Activated T-cell treated with anti-CD3 and anti-CD28 coated beads, Interleukin-2, amount 50 U/mL, for 72 hours (primary cell): ENCODE measurements at places on chromosomes 12 and 14.

DNA sequence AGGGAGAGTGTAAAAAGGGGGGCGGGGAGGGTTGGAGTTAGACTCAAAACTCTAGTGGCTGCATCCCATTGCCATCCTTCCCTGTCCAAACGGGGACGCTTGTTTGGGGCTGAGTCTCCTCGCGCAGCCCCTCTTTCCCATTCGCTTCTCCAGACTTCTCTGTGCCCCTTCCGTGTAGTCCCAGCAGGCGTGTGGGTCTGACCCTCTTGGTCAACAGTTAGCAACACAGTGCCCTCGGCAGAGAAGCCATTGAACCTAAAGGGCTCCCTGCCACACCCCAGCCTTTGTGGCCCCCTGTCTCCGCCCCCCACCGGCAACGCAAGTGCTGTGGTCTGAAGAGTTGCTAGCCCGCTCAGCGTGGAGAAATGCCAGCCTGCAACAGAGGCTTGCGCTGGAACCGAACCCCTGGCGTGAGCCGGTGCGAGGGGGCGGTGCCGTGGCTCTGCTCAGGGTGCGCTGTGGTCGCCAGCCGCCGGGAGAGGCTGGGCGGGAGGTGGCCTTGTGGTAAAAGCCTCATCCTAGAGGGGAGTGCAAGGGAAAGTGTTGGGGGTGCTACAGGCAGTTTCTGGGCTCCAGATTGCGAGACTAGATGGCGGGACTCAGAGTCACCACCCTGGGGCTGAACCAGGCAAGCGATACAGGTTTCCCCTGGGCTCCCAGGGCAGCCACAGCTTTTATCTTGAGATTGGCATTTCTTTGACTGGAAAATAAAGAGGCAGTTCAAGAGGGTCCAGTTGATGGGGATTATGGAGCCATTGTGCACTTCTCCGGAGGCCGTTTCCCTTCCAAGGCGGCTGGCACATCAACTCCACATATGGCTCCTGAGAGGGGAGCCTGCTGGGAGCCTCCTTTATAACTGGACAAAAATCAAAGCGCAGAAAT is 2.1 kb downstream of the PLXNC1 start:
- DNase-seq = peak; percentile 53

DNA sequence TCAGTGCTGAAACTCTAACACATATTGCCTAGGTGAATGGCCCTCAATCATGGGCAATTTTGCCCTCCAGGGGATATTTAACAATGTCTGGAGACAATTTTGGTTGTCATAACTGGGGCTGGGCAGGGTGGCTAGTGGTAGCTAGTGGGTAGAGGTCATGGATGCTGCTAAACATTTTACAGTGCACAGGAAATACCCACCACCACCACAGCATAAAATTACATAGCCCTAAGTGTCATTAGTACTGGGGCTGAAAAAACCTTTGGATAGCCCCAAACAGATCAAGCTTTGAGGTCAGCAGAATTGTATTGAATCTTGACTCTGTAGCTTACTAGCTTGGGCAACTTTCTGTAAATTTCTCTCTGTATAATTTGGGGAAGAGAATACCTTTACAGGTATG is 758.0 kb downstream of the BCL11B start:
- no peak for DNase-seq

- DNase-seq = no peak
Measured at GRCh38 chr12:132253698-132254480, 75.5 kb downstream of the GALNT9 start.

DNA sequence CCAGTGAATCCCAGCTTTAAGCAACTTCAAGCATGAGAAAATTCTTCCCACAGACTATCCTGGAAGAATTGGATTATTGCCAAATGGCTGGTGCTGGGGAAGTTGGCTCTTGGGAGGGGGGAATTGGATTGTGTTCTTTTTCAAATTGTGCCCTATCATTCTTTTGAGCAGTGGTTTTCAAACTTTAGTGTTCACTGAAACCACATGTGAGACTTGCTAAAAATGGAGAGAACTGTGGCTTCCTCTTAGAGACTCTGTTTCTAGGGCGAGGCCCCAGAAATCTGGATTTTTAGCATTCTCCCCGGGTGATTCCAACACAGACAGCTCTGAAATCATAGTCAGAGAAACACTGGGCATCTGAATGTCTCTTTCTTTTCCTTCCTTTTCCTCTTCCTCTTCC is 14.3 kb upstream of the OTUB2 start:
- DNase-seq = no peak

GRCh38 chr12:43072431-43072830 is 479.6 kb downstream of the ADAMTS20 start:
- no peak for DNase-seq

DNA sequence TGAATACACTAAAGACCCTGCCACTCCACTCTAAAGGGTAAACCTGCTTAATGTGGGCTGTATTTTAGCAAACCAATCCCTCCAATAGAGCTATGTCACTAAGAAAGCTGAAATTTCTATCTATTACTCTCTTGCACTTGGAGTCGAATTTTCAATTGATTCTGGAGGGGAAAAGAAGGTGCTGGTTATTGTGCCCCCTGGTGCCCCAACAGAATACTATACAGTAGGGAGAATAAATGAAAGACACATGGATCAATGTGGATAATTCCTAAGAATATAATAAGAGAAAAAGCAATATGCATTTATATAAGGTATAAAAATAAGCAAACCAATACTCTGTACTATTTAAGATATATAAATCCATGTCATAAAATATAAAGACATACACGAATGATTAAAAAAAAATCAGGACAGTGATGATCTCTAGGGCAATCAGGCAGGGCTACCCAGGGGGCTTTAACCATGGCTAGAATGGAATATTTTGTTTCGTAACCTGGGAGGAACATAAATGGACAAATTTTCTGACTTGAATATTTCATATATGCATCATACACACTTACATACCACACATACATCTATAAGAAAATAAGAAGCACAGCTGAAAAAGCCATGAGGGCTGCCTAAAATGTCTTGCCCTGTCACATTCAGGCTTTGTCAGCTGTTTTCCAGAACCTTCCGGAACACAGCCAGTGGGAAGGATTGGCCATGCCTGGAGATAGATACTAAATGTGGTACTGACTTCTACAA is 54.4 kb downstream of the EFCAB11 start:
- peak; percentile 3 for DNase-seq

DNA sequence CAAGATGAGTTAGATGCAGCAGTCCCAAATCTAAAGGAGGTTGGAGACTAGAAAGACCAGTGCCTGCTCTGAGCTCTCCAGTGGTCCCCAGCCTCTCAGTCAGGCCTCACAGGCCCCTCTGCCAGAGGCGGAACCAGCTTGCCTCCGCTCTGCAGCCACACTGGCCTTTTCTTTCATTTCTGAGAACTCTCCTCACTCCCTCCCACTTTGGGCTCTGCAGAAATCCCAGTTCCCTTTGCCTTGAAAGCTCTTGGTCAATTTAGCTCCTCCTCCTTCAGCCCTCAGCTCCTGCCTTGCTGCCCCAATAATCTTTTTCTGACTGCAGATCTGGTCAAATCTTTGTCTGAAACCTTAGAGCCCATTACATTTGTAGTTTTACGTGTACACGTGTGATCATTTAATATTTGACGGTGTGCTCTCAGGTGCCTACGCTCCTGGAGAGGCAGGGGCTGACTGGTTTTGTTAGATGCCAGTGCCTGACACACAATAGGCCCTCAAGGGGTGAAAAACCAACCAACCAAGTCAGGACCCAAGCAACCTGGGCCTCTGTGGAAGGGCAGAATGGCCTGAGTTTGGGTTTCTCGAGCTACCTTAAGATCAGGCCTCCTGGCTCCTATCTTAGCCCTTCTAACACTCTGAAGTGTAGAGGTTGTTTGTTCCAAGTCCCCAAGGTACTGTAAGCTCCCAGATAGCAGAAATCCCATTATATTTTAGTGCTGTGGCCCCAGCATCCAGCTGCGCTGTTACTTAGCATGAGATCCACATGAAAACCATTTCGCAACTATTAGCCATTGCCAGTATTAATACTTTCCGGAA is 1.1 kb upstream of the NUDT4 start:
- DNase-seq = no peak

DNA sequence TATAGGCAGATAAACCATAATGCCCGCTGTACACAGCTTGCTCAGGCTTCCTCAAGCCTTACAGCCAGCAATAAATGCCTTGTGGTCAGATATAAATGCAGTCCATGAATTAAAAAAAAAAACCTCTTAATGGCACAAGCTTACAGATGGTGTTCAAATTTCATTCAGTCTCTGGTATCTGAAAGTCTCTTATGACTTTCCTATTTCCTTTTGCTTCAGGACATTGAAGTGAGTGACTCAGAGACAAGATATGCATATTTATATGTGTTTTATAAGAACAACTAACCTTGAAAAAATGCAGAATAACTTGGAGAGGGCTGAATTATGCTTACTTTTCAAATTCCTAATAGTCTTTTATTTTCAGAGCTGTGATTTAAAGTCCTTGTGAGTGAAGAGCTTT is 426.9 kb upstream of the MIS18BP1 start:
- no peak for DNase-seq

DNA sequence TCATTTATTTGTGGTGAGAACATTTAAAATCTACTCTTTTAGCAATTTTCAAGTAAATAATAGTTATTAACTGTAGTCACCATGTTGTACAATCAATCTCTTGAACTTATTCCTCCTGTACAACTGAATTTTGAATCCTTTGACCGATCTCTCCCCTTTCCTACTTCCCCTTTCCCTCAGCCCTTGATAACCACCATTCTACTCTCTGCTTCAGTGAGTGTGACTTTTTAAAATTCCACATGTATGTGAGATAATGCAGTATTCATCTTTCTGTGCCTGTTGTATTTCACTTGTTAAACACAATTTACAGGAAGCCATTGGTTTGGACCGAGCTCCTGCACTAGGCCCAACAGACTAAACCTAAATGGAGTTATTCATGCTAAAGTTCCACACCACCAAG is 458.9 kb upstream of the PDE3A start:
- no peak for DNase-seq

DNA sequence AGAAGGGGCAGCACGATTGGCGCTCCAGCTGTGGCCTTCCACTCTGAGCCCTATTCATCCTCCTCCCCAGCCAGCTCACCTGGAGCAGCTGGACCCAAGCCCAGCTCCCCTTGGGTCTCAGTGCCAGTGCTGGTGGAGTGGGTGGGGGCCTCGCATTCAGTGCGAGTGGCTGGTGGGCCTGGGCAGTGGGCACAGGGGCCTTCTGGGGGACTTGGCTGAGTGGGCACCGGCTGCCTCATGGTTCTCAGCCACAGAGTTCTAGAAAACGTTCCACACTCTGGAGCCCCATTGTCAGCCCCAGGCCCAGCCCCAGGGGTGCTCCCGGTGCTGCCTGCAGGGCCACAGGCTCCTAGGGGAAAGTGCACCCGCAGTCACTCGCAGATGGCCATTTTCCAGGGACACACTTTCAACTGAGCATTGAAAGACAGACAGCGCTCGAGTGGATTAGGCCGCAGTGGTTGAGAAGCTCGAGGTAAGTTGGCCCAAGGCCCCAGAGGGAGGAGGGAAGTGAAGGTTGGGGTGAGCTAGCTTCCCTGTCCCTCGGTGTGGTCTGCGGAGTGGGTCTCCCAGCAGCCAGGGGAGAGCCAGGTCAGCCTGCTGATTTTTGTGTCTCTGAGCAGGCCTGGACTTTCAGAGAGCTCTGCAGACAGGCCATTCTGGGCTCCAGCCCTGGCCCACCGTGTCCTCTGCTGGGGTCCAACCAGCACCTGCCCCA is 3.8 kb downstream of the CLBA1 start:
- DNase-seq = no peak

DNA sequence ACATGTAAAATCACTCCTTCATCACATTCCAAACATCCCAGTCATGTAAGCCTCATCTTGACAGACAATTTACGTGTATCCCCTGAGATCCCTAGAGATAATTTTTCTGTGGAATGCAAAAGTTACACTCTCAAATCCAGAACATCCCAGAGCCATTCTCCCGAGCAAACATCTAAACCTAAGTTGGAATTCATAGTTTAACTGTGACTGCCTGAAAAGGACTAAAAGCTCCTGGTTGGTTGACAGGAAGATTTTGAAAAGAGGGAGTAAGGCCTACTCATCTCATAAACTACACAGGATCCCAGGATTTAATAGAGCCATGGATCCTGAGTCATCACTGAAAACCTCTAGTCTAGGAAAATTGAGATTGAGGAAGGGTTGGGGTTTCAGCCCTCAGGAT is 123.6 kb downstream of the SCN8A start:
- no peak for DNase-seq

DNA sequence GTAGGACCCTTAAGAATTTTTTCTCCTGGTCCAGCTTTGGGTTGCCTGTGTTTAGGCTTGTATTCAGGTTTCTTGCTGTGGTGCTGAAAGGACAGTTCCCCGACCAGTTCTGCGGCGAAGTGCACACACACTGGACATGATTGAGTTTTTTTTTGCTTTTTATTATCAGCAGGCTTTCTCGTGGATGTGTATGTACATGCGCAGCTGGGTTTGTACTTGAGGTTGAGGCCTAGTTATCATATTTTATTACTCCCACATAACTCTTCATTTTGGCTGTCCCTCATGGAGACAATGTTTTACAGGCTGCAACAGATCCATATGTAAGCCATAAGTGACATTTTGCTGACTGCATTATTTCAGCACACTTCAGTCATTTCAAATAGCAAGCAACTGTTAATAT is 2.5 kb downstream of the SCN8A start:
- peak; percentile 42 for DNase-seq

- no peak for DNase-seq
Measured at GRCh38 chr14:67268426-67269150, 27.4 kb downstream of the PALS1 start.

- no peak for DNase-seq
Measured at GRCh38 chr12:114952573-114953271, 268.7 kb upstream of the TBX3 start.

DNA sequence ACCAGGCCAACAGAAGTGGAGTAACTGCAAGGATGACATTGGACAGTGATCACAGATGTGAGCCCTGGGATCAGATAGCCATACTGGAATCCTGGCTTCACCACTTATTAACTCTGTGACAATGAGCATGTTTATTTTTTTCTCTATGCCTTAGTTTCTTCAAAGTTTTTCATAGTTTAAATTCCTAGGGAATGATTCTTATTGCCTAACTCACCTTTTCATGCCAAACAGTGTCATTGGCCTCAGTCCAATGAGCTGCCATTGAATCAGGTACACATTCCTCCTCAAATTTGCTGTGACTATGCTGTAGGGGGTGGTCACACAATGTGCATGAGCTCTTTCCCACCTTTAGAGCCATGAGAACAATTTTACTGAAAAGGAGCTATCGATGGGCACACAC is 342.3 kb downstream of the SYT1 start:
- DNase-seq = no peak
